ENCODE measurements at places on chromosomes 11 and 22.

- no peak for DNase-seq
These were observed 11.1 kb downstream of the PPP6R3 start for GRCh38 chr11:68471360-68472340.

DNA sequence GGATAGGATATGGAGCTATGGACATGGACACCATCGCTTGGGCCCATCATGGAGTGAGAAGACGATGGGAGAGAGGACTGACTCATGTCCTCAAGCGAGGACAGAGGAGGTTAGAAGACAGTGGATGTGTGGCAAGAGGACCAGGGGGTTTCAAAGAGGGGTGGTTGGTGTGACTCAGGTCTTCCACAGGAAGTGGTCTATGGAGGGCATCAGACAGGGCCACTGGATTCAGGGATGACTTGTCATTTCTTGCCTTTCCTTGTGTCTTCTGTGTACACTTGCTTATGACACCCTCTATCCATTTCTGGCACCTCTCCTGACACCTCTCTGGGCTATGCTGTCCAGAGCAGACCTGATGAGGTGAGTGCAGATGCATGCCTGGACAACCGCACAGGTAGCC lies 115.4 kb downstream of the OSBP2 start:
- DNase-seq, result no peak

- no peak for DNase-seq
These were observed 22.4 kb downstream of the SLC37A2 start for GRCh38 chr11:125085301-125086081.

DNA sequence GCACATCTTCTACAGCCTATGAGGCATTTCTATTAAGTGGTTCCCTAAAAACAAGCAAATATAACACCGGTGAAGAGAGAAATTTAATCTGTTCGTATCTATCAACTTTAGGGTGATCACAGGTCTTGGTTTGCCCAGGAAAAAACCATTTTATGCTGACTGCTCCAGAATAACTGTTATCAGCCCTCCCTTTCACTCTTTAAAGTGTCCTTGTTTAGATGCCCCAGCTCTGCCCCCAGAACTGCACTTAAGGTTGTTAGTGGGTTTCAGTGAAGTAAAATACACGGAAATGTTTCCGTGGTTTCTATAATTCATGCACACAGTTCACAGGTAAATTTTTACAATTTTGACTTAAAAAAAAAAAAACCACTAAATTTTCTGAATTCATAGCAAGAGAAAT lies 70.0 kb downstream of the NARS2 start:
- no peak for DNase-seq

DNA sequence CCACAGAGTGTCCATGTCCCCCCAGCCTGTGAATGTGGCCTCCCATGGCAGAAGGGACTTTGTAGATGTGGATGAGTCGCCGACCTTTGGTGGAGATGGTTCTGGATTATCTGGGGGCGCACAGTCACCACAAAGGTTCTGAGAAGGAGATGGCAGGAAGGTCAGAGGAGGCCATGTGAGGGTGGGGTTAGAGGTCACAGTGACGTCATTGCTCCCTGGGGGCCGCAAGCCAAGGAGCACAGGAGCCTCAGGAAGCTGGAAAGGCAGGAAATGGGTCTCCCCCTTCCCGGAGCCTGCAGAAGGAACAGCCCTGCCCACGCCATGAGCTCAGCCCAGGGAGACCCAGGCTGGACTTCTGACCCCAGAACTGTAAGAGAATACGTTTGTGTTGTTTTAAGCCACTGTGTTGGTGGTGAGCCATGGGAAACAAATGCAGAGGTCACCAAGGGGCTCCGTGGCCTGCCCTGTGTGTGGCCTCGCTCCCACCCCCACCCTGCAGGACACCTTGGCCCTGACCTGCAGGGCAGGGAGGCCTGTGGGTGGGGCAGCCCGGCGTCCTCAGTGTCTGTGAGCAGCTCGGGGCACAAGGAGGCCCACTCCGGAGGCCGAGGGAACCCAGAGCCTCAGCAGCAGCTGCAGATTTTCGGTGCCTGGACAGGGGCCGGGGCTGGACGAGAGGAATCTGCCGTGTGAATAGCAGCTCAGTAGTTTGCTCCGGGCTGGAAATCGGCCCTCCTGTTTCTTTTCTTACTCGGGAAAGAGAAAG lies 32.1 kb downstream of the GRAMD4 start:
- DNase-seq, result no peak

GRCh38 chr11:37951996-37952395 lies 1354.0 kb upstream of the RAG2 start:
- no peak for DNase-seq

DNA sequence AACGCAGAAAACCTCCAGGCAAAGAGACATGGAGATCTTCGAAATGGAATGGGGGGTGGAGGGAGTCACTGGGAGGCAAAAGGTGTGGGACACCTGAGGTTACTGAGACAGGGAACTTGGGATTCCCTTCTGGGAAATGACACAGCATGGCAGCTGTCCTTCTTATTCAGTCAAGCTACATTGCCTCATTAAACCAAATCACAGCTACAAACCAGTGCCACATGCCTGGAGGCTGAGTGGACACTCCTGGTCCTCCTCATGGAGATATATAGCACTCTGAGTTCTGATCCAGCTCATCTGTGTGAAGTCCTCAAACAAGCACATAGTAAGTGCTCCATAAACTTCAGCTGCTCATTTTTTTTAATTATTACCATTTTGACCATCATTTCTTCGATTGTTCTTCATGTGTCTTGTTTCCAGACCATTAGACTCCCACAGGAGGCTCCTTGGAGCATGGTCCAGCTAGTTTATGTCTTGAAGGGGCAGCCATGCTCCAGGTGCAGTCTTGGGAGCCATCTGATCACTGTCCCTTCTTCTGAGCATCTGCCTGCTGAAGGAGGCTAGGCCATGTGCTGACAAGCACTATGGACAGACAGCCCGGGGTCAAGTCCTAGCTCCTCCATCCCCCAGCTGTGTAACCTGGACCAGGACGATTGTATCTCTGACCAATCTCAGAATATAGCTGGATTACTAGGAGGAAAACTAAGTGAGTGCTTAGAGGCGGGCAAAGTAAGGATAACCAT lies 9.7 kb upstream of the FXYD2 start:
- no peak for DNase-seq

- no peak for DNase-seq
These were observed 229.6 kb downstream of the SWAP70 start for GRCh38 chr11:9893474-9893873.

DNA sequence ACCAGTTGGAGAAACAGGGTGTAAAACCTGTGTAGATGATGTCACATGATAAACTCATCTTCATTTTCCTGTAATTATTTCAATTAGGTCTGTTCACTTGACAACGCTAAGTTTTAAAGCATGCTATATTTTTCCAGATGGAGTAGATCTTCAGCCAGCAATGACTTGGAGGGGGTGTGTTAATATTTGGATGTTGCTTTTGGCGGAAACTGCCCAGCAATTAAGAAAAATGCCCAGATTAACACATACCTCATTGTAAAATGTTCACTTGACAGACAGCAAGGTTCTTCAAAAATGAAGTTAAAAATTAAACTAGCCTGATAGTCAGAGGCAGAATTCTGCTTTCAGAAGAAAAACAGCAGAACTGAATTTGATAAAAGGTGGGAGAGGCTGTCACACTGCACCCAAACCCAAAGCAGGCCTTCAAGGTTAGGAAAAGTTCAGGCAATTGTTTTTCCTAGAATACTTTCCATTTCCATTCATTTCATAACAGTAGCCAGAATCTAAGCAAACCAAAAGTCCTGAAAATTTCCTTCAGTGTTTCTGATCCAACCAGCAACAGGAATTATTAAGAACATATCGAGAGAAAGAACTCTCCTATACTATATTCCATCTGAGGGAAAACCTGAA lies 33.0 kb downstream of the VSIG10L2 start:
- DNase-seq, result no peak

- DNase-seq, result no peak
These were observed 24.2 kb downstream of the MRE11 start for GRCh38 chr11:94469416-94469815.

GRCh38 chr11:117619661-117620060 lies 177.4 kb downstream of the DSCAML1 start:
- DNase-seq, result no peak

DNA sequence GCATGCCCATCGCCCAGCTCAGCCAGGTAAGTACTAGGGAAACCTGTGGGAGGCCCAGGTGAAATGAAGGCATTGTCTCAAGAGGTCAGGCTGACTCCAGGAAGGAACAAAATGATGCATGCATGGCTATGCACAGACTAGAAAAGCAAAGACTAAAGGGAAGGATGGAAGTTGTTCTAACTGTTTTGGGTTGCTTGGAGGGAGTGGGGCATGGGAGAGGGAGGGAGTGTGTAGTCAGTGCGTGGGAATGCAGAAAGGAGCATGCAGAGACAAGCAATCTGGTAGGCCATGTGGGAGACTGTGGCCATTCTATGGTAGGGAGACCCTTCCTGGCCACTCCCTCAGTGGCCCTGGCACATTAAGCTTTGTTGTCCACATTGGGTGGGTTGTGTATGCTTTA lies 2.9 kb downstream of the MICAL3 start:
- no peak for DNase-seq

- DNase-seq, result no peak
These were observed 38.8 kb upstream of the CAPRIN1 start for GRCh38 chr11:34012734-34013133.

DNA sequence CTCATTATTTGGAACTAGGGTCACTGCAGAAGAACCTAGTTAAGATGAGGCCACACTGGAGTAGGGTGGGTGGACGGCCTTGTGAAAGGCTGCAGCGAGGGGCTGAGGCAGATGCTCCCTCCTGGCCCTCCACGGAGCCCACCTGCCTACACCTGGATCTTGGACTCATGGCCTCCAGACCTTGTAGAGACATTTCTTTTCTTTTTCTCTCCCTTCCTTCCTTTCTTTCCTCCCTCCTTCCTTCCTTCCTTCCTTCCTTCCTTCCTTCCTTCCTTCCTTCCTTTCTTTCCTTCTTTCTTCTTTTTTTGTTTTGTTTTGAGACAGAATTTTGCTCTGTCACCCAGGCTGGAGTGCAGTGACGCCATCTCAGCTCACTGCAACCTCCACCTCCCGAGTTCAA lies 26.6 kb downstream of the DUSP8 start:
- DNase-seq, result no peak

- no peak for DNase-seq
These were observed 175.1 kb downstream of the SWAP70 start for GRCh38 chr11:9838961-9839360.

- DNase-seq, result no peak
These were observed 55.9 kb upstream of the FGF3 start for GRCh38 chr11:69874984-69875624.

DNA sequence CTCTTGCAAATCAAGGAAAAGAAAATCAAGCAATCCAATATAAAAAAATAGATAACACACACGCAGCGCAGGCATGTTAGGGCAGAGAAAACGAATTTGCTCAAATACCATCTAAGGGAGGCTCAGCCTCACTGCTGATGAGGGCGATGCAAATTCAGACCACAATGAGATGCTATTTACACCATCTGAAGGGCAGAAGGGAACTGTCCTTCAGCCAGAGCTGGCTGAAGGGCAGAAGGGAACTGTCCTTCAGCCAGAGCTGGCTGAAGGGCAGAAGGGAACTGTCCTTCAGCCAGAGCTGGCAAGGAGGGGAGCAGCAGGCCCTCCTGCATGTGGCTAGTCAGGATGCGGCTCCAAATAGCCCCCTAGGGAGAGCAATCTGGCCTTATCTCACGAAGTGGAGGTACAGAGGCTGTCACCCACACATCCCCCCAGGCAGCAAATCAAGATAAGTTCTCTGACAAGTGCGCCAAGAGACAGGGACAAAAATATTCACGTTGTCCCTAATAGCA lies 7.6 kb upstream of the SLC39A13 start:
- no peak for DNase-seq

GRCh38 chr22:38415561-38416321 lies 39.3 kb downstream of the KCNJ4 start:
- no peak for DNase-seq

GRCh38 chr11:117299351-117300282 lies 8.5 kb downstream of the BACE1-AS start:
- no peak for DNase-seq

DNA sequence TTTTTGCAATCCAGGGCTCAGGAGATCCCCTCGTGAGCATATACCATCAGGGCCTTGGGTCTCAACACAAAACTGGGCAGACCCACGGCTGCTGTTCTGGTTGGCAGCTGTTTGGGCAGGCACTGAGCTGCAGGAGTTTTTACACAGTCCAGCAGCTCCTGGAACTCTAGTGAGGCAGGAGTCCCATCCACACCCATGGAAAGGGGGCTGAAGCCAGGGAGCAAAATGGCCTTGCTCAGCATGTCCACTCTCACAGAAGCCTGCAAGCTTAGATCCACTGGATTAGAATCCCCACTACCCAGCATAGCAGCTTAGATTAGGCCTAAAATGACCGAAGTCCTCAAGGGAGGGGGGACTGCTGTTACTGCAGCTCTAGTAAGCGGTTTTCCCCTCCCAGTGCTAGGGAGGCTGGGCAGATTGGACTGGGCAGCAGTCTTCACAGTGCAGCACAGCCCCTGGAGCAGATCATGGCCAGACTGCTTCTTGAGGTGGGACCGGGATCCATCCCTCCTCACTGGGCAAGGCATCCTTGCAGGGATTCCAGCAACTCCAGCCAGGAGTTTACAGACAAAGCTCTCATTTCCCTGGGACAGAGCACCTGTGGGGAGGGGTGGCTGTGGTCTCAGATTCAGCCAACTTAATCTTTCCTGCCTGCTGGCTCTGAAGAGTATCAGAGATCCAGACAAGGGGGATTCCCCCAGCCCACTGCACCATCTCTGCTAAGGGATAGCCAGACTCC lies 36.4 kb upstream of the CARD16 start:
- no peak for DNase-seq

DNA sequence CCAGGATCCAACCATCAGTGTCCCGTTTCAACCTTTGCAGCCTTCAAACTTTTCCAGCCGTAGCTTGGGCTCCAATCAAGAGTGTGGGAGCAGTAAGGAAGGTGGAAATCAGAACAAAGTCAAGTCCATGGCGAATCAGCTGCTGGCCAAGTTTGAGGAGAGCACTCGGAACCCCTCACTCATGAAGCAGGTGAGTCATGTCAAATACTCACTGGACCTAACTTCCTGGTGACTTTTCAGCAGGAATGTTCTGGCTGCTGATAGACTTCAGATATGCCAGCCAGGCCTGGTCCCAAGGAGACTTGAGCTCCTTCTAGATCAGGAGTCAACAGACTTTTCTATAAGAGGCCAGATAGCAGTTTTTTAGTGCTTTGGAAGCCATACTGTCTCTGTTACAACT lies 129.0 kb downstream of the MICAL2 start:
- DNase-seq, result no peak

DNA sequence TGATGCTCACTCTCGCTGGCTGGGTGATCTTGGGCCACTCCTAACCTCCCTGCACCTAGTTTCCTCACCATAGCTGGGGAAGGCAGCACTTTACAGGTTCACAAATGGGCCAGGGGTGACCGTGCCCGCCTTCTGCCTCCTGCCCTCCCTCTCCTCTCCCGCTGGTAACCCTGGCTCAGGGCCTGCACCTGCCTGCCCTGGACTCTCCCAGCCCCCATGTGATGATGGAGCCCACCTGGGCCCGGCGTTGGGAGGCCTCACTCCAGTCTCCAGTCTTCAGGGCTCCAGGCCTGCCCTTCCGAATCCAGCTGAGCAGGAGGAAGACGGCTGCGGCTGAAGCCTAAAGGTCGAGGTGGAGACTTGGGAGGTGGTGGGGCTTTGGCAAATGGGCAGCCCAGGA lies 152.9 kb downstream of the CACNA1I start:
- DNase-seq, result no peak

All from activated CD4-positive, alpha-beta T cell treated with anti-CD3 and anti-CD28 coated beads for 24 hours (primary cell).